ENCODE measurements at places on chromosomes 7 and 10. TPM values are rescaled to one million over a fixed set of nuclear protein-coding genes. Genes with fewer than 3 reads are reported as not detected.

DNA sequence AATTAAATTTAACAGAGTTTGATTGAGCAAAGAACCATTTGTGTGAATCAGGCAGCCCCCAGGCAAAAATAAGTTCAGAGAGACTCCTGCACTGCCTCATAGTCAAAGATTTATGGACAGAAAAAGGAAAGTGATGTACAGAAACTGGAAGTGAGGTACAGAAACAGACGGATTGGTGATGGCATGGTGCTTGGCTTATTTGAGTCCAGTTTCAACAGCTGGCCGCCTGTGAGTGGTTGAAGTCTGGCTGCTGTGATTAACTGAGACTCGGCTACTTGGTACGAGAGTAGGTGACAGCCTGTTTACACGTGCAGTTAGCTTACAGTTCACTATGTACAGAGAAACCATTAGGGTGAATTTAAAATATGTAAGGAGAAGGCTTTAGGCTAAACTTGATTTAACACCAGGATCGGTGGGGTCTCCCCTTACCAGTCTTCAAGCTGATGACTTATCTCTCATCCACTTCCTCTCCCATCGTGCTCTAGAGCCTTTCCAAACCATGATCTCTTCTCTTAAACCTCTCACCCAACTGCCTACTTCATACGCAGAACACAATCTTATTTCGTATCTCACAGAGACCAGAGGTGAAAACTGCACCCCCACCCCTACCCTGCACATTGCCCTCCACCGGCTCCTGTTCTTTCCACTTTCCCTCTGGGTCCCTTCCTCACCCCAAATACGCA lies 5.0 kb upstream of the MSMB start:
- no peak for DNase-seq

The PALD1 gene
- total RNA-seq = 8.5 TPM

DNA sequence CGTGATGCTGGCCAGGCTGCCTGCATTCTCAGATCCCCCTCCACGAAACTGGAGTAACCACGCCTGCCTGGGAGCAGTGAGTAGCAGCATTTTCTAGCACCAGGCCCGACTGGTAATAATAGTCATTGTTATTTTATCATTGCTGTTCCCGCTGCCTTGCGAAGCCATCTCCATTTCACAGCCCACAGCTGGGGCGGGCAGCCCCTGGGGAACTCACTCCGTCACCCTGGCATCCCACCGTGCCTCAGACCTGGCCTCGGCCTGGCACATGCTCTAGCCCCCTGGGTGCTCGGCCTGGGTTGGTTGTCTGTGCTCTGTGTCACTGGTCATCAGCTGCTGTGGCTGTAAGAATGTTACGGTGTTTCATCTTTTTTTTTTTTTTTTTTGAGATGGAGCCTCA lies 57.7 kb upstream of the SH2B2 start:
- no peak for DNase-seq

GRCh38 chr10:101879456-101880231 lies 36.0 kb upstream of the KCNIP2 start:
- no peak for DNase-seq

The LIPM gene
- 0.83 TPM for total RNA-seq

Data from right atrium auricular region (tissue), 2 donors.